ENCODE measurements at places on chromosomes 11 and 22.
A peak's percentile ranks its signal among the peaks of the same experiment; 100 is the strongest.

DNA sequence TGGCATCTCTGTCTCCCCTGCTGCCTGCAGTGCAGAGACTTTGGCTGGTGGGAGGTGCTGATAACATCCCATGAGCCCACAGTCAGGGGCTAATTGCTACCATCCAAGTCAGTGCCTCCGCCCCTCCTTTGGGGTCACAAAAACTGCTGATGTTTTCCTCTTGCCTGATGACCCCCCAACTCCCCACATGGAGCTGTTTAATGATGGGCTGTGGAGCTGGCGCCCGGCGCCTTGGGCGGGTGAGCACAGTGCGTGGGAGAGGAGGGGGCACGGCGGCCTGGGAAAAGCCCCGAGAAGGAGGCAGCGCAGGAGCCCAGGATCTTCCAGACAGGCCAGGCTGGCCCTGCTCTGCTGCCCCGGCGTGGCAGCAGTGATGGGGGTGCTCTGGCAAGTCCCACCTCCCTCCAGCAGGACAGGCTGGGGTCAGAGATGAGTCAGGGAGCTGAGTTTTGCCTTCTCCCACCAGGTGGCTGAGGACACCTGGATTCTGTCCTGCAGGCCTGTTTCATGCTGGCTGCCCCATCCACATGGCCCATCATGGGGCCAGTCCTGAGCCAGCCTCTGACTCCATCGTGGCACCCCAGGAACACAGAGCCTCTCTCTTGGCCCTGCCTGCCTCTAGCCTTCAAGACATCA, 43.8 kb downstream of the NECTIN1 start:
- DNase-seq, result no peak

- no peak for DNase-seq
Observed at GRCh38 chr11:65338676-65339075, 5.0 kb downstream of the DPF2 start.

DNA sequence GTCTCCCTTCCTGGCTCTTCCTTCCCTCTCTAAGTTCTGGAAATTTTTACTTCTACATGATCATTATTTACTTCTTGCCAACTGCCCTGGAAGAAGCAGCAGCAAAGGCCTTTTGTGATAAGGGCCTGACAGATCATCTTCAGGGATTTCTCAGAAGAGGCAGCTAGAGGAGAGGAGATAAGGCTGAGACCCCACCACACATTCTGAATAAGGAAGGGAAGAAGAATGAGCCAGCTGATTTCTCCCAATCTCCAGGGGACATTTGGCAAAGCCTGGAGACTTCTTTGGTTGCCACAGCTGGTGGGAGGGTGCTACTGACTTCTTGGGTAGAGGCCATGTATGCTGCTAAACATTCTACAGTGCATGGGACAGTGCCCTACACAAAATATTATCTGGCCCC, 122.4 kb upstream of the OR9Q1 start:
- no peak for DNase-seq

- no peak for DNase-seq
Observed at GRCh38 chr22:35995772-35996171, 32.9 kb downstream of the RBFOX2 start.

DNA sequence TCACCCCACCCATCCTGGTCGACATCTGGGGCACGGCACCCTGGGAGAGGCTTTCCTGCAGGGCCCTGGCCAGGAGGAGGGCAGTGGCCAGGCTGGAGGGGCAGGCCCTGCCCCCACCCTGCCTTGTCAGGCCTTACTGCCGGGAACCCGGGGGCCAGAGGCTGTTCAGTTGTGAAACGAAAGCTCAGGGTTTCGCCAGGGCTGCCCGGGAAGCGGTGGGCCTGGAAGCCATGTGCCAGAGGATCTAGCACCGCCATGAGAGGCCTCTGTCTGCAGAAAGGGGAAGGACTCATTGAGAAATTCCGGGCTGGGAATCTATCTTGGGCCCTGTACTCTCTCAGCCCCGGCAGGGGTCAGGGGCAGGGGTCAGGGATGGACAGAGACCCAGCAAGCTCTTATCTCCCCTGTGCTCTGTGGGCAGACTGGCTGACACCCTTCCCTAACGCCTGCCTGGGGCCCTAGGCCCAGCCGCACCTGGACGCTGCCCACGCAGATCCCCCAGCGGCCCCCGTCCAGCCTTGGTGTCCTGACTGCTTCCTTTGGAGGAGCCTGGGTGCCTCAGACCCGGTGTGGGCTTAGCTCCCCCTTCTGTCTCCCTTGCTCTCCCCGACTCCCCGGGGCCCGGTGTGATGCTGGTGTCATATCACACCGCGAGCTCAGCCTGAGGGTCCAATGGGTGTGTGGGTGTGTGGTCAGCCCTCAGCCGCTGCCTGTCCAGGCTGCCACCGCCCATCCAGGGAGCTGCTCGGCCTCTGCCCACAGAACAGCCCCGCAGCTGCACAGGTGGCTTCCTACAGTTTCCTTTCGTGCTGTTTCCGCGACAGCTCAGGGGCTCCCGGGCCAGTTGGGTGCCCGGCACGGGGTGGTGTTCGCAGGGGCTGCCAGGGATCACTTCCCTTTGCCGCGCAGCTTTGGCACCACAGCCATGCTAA, 6.5 kb downstream of the PIM3 start:
- no peak for DNase-seq

DNA sequence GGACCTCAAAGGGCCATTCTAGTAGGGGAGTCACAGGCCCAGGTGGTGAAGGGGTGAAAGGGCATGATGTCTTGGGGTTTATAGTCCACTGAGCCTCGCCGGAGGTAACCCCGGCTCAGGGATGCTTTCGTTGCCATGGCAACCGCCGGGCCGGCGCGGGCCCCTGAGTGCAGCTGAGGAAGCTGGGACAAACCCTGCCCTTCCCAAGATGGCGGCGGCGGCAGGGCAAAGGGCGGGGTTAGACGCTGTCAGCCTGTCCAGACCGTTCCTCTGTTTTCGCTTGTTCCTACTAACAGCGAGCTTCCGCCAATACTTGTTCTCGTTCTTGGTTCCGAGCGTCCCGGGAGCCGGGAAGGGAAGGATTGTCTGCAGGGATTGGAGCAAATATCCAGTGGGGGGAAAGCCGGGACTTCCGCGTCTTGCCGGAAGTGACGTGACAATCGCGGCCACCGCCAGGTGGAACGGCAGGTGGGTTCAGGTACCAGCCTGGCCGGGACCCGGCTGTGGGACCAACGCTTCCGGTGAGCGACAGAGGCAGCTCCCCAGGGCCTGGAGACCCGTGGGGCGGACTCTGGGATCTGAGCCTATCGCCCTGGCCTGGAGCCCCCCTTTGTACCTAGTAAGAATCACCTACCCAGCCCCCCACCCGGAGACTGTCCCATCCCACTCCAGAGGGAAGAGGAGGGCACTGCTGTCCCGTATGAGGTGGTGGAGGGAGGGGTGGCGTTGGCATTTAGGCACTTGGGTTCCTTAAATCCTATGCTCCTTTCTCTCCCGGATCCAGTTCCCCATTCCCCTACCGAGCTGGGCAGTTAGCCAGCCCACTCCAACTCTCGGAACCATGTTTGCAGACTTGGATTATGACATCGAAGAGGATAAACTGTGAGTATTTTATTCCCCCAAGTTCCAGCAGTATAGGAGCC, at the start of gene PICK1:
Gene PICK1 (plus strand): TSS at position 436 of the 923 bp plus-strand sequence. CDS start 406 bp downstream, at position 842.
- DNase-seq, result peak; percentile 45

GRCh38 chr11:113161711-113162591, 152.4 kb upstream of the TTC12 start:
- DNase-seq, result no peak

DNA sequence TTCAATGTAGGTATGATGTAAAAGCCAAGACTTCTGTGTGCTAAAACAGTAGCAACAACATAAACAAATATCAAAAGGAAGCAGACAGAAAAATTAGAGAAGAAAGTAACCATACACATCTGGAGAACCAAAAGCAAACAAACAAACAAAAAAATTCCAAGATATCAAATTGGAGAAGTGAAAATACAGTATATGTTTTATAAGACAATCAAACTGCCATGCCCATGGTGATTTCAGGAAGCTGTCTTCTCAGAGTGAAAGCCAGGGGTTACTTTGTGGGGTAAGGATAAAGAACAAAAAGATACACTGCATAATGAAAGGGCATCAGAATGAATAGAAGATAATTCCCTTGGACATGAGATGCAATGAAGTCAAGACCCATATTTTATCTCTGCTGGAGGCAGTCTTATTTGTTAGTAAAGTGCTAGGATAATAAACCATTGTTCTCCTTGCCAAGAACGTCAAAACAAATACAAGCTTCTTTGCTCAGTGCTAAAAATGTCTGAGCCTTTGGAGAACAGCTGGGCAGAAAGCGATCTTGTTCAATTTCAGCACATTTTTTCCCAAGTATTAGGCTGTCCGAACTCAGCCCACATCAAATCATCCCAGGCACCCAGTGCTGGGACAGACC, 38.1 kb upstream of the LDLRAD3 start:
- no peak for DNase-seq

GRCh38 chr11:20159466-20160381, 551 bp downstream of the DBX1 start:
- no peak for DNase-seq

- no peak for DNase-seq
Observed at GRCh38 chr11:46615756-46616155, 1.3 kb downstream of the HARBI1 start.

- DNase-seq, result no peak
Observed at GRCh38 chr22:19882446-19883381, 28.0 kb upstream of the GNB1L start.

DNA sequence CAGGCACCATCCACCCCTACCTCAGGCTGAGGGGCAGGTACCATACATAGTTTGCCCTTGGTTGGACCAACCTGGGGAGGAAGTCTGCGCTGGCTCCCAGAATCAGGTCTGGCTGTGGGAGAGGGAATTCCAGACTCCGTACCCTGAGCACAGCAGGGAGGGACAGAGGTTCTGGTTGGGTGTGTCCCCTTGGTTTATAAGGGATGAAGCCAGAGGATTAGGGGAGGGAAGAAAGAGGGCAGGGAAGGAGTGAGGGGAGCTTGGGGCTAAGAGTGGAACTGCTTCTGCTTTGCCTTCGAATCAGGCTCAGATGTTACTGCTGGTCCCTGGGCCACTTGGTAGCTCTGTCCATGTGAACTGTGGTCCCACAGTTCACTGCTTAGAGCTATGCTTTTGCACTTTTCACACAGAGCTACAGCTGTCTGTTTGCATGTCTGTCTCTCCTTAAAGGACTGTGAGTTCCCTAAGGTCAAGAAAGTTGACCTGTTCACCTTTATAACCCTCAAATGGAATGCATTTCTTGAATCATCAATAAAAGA, 9.2 kb downstream of the MMP20 start:
- no peak for DNase-seq

GRCh38 chr11:17197431-17197898, 10.3 kb downstream of the PIK3C2A start:
- no peak for DNase-seq

- DNase-seq, result no peak
Observed at GRCh38 chr22:20749453-20749852, 24.5 kb upstream of the SERPIND1 start.

- no peak for DNase-seq
Observed at GRCh38 chr11:66981976-66982578, 7.0 kb downstream of the C11orf86 start.

GRCh38 chr11:74449369-74449931, 17.9 kb downstream of the KCNE3 start:
- peak; percentile 13 for DNase-seq

DNA sequence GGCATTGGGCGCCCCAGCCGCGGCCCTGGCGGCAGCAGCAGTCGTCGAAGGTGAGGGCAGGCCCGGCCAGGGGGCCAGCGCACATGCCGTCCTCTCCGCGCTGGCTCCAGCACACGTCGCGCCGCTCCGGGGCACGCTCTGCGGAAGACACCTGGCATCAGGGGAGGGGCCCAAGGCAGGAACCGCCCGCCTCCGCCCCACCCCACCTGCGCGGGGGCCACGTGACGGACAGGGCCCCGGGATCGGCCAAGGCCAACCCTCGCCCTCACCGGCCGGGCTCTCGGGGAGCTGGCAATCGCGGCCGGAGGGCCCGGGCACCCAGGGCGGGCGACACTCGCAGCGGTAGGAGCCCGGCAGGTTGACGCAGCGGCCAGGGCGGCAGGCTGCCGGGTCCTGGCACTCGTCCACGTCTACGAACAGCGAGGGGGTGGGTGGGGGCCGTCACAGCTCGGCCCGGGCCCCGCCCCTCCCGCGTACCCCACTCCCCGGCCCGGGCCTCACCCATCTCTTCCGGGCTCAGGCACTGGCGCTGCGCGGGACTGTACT, 14.9 kb downstream of the SCYL1 start:
- no peak for DNase-seq

DNA sequence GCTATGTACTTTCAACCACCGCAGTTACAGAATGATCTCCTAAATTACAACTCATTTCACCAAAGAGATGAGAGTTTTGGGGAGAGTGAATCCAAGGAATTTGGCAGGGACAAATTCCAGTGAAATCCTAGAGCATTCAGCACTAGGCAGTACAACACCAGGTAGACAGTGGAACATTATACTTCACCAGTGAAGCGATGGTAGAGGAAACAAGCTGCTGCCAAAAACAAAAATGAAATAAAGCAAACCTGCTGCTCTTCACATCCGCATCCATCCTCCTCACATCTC, 16.9 kb downstream of the SMCO4 start:
- no peak for DNase-seq

- no peak for DNase-seq
Observed at GRCh38 chr22:46635756-46636155, 15.6 kb downstream of the GRAMD4 start.

DNA sequence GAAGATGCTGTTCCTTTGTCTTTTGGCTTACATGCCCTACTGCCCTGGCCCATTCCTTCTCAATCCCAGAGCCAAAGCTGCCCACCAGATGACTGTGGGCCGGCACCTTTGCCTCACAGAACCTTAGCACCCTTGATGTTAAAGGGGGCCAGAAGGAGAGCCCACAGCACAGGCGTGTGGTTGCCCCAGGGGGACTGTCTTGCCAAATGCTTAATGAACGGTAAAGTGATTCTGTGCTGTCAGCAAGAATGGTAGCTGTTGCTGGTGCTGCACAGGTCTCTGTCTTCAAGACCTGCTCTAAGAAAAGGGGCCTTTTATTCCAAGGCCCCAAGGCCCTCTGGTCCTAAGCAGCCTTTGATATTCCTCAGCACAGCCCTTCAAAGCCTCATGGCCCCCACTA, 113.3 kb downstream of the MORC2 start:
- DNase-seq, result no peak

DNA sequence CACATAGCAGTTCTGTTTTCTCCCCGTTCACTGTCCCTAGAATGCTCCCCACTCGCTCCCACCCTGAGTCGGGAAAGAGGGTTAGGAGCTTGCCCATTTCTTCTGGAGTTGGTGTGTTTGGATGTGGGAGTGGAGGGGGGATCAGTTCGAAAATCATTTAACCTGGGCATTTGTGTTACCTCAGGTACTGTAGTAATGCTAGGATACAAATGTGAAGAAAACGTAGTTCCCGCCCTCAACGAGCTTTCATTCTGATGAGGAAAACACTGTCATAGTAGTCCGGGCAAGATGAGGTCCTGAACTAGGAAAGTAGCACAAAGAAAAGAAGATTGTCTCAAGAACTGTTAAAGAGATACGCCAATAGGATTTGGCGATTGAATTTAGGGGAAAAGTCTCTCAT, 539 bp downstream of the SDHD start:
- DNase-seq, result no peak

Measured in activated CD8-positive, alpha-beta memory T cell treated with anti-CD3 and anti-CD28 coated beads for 1 hour (primary cell).